Stimulated activated CD8-positive, alpha-beta memory T cell treated with anti-CD3 and anti-CD28 coated beads, Interleukin-7, amount 100 ng/mL, for 1 hour (primary cell): ENCODE measurements at places on chromosomes 7 and 10.

GRCh38 chr7:117385363-117386109 is 41.8 kb downstream of the ASZ1 start:
- no peak for DNase-seq

- no peak for DNase-seq
These were observed 29.6 kb upstream of the DKK1 start for GRCh38 chr10:52284416-52285013.

DNA sequence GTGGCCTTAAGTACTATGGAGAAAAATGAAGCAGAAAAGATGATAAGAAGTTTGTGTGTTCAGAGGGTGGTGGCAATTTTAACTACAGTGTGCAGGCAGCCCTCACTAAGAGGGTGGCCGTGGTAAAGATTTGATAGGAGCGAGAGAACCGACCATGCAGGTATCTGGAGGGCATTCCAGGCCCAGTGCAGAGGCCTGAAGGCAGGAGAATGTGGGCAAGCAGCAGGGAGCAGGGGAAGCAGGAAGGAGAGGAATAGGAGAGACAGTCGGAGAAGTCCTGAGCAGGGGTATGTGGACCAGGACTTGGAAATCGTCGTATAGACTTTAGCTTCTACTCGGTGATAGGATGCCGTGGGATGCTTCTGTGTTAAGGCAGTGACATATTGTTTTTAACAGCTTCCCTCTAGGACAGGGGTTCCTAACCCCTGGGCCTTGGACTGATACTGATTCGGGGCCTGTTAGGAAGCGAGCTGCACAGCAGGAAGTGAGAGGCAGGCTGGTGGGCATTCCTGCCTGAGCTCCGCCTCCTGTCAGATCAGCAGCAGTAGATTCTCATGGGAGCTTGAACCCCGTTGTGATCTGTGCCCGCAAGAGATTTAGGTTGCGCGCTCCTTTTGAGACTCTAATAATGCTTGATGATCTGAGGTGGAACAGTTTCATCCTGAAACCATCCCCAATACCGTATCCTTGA is 227.2 kb downstream of the CCDC3 start:
- DNase-seq, result no peak

- DNase-seq, result no peak
These were observed 15.9 kb downstream of the TDRD1 start for GRCh38 chr10:114195079-114195478.

- DNase-seq, result no peak
These were observed 4.4 kb upstream of the BET1 start for GRCh38 chr7:94008537-94008936.

GRCh38 chr10:12613136-12613535 is 263.8 kb downstream of the CAMK1D start:
- no peak for DNase-seq

DNA sequence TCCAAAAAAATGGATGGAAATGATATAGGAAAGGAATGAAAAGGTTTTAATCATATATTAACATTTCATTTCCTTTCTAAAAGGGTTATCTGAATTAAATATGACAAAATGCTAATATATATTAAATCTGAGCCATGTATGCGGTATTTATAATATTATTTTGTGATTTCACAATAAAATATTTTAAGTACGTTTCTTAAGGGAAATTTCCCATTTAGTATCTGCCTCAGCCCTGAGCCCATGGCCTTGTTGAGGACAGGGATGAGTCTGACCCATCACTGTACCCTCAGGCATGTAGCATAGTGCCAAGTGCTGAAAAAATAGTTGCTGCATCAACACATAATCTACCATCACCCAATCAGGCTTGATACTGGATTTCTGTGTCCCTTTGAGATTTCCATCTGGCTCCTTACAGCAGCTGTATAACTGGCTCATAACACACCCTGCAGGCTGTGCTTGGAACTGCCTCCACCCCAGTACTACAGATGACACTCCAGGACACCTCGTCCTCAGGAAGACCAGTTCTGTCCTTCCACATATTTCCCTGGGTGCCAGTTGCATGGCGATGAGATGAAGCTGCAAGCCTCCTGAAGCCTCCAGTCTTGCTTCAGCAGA is 59.4 kb upstream of the ASAH2 start:
- no peak for DNase-seq

DNA sequence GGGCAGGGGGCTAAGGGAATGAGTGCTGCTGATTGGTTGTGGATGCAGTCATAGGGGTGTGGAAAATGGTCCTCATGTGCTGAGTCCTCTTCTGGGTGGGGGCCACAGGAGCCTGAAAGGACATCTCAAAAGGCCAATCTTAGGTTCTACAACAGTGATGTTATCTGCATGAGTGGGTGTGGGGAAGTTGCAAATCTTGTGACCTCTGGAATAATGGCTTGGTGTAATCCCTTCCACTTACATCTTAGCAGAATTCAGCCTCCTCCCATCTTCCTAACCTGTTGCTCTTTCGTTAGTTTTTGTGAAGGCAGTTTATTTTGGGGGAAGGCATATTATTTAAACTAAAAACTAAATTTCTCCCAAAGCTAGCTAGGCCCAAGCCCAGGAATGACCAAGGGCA is 42.0 kb upstream of the OIT3 start:
- no peak for DNase-seq

DNA sequence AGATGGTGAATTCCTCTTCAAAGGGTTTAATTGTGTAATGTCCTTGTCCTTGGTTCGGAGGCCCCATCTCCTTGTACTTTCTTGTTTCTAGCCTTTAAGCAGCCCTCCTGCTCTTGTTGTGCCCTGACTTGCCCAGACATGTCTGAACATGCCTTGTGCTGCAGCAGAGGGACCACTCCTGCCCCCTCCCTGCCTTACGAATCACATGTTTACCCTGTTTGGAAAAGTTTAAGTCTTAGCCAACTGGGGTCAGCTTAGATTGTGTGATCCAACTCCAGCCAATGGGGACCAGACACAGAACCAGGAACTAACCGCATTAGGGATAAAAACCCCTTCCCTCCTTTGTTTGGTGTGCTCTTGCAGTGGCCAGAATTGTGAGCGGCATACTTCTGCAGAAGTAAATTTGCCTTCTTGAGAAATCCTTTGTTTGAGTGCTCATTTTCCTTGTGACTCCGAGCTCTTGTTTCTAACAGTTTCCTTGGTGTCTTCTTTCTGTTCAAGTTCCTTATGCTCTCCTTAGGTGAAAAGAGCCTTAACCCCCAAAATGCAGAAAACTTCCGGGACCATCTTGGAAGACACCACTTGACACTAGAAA is 29.4 kb downstream of the CLRN3 start:
- no peak for DNase-seq

DNA sequence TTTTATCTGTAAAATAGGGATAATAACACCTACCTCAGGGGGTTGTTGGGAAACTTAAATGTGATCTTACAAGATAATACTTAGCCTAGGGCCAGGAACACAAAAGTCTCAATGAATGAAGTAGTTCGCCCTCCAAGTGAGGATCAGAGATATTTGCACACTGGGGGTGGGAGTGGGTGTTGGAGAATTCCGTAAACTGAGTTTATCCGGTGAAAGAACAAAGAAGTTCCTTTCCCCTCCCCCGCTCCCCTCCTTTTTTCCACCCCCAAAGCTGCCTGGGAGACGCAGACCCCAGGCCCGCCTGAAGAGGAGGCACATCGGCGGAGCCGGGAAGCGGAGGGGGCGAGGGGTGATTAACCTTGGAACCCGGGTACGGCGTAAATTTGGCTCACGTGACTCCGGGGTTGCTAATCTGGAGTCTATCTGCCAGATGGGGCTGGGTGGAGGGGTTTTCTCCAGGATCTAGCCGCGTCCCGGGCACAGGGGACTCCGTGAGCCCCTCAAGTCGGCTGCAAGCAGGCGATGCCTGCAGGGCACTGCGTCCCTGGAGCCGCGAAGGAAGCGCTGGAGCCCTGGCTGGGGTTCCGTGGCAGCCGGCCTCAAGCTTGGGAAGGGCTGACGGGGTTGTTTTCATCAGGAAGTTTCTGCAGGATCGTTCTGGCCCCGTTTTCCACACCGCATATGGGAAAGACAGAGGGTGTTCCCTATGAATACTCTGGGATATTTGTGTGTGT is 1.4 kb upstream of the PODXL start:
- no peak for DNase-seq

- DNase-seq, result no peak
These were observed 162.5 kb downstream of the DNAJB6 start for GRCh38 chr7:157499121-157499834.

GRCh38 chr10:54843085-54843646 is 42.1 kb upstream of the PCDH15 start:
- no peak for DNase-seq

DNA sequence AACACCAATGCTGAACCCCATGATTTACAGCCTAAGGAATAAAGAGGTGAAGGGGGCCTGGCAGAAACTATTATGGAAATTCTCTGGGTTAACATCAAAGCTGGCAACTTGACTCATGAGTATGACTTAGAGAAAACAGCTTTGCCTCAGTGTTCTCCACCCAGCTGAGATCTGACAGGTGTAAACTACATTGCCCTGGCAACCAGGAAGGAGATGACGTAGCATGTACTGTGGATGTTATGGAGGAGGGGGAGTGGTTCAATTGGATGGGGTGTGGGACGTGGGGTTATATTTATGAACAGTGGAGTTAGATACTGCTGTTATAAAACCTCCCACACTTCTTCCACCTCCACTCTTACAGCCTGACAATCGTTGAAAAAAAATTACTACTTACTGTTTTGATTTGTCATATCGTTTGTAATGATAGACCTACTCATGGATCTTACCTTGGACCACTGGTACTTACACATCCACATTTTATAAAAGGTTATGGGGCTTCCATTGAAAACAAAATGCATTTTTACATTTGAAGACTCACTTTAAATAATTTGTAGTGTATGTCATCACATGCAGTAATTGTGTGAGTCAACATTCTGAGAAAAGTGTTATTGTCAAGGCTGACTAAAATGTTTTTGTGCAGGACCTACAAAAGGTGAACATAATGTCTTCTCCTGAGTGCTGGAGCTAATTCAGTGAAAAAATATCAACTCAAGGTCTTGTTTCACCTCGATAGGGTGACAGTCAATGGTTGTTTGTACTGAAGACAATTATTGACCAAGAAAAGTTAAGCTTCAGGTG is 6.4 kb downstream of the OR2F1 start:
- DNase-seq, result no peak

DNA sequence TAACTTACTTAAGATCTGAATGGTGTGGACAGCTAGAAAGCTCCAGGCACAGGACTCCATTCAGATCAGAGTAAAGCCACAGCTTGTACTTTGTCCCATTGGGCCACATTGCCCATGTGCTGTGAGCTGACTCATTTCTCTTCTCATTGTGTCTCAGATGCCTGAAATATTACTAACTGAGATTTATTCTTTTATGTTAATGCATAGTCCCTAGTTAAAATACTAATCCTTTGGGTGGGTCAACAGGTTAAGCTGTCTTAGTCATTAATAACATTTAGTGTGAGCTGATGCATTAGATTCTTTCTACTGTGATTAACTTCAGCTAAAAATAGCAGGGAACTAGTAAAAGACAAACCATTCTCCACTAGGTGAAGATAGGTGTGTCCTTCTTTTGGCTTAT is 104.7 kb upstream of the ARMC3 start:
- no peak for DNase-seq

DNA sequence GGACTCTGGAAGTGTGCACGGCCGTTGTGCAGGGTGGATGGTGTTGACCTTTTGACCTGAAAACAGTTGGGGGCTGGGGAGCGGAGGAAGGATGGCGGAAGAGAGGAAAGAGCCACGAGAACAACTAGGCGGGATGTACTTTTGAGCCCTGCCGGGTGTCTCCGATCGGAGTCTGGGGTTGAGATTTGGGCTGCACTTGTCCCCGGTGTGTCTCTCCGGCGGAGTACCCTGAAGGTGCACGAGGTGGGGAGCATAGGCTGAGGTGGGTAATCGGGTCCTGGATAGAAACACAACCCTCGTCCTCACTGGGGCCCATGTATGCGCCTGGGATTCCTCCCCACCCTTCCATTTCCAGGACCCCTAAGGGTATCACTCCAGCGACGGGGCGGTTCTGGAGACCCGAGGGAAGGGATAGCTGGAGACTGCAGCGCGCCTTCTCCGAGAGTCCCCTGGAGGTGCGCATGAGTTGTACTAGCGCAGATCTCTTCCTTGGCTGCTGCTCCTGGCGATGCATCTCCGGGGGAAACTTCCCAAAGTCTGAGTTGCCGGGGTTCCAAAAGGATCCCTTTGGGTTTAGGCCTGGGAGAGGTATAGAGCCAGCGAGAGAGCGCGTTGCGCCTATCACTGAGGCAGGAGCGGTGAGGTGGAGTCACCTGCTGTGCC is 4.6 kb upstream of the HMX2 start:
- no peak for DNase-seq

DNA sequence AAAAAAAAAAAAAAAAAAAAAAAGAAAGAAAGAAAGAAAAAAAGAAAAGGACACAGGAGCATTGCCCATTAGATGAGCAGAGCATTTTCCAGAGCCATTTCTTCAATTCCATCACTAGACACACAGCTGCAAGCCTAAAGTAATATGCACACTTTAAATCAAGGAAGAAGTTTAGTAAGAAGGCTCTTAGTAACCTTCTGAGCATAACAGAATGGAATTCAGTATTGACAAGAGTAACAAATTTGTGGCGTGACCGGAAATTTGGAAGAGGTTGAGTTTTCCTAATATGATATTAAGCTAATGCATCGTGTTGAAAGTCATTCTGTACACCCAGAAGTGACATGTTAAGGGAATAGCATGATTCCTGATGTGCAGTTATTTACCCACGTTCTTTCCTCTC is 35.3 kb downstream of the SMURF1 start:
- DNase-seq, result no peak
